ENCODE measurements at places on chromosomes 6 and 20. TPM values are rescaled to one million over a fixed set of nuclear protein-coding genes. Genes with fewer than 3 reads are reported as not detected.

LRP11 gene
- total RNA-seq = 24.2 TPM

BPIFB4 gene
- total RNA-seq = not detected

SEMG1 gene
- not detected for total RNA-seq

METTL24 gene
- 1.2 TPM for total RNA-seq

FAM217A gene
- not detected for total RNA-seq

USP49 gene
- 8.3 TPM for total RNA-seq

CRISP1 gene
- total RNA-seq = not detected

COL21A1 gene
- total RNA-seq = 1.3 TPM

GSTA3 gene
- not detected for total RNA-seq

IL20RA gene
- total RNA-seq = 0.93 TPM

TXLNB gene
- total RNA-seq = 0.61 TPM

SPAG4 gene
- total RNA-seq = 2.2 TPM

TSPO2 gene
- total RNA-seq = not detected

DNA sequence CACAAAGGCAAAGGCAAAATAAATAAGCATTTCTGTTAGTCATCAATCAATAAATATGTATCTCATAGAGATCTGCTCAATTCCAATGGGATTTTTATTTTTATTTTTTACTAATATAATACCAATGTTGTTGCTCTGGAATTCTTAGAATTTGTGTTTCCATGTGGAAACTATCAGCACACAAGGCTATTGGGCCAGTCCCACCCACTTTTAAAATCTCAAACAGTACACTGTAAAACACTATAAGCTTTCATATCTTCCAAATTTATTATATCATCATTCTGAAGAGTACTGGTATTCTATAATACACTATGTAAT, 563.8 kb upstream of the MARCKS start:
- DNase-seq = no peak

DNA sequence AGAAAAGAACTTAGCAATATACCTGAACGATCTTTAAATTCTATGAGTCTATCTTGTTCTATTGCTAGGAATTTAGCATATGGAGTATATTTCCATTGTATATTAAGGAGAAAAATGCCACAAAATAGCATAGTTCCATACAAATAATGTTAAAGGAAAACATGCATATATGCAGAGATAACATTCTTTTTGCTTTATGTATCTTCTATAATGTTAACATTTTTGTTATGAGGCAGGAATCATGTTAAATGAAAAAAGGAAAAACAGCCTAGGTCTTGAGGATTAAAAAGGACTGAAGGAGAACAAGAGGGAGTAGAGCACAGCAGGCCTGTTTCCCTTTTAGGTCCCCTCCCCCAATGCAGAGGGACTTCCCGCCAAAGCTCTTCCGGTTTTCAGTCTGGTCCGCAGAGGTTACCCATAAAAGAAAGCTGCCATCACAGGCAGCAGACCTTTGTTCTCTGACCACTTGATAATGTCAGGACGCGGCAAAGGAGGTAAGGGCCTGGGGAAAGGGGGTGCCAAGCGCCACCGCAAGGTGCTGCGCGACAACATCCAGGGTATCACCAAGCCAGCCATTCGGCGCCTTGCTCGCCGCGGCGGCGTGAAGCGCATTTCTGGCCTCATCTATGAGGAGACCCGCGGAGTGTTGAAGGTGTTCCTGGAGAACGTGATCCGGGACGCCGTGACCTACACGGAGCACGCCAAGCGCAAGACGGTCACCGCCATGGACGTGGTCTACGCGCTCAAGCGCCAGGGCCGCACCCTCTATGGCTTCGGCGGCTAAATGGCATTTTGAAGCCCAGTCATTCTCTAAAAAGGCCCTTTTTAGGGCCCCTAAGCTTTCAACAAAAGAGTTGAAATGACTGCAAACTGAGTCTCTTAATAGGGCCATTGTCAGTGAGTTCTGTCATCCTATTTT, 108.4 kb upstream of the PRSS16 start:
- no peak for DNase-seq

GRCh38 chr6:26329763-26330511, 35.1 kb upstream of the BTN3A2 start:
- no peak for DNase-seq

- no peak for DNase-seq
Observed at GRCh38 chr6:13300643-13301590, 27.4 kb downstream of the TBC1D7 start.

- no peak for DNase-seq
Observed at GRCh38 chr20:49915118-49915379, 280 bp downstream of the SPATA2 start.

GRCh38 chr6:8193541-8193940, 91.2 kb upstream of the EEF1E1 start:
- no peak for DNase-seq

GRCh38 chr20:3382836-3383235, 24.6 kb downstream of the DNAAF9 start:
- no peak for DNase-seq

DNA sequence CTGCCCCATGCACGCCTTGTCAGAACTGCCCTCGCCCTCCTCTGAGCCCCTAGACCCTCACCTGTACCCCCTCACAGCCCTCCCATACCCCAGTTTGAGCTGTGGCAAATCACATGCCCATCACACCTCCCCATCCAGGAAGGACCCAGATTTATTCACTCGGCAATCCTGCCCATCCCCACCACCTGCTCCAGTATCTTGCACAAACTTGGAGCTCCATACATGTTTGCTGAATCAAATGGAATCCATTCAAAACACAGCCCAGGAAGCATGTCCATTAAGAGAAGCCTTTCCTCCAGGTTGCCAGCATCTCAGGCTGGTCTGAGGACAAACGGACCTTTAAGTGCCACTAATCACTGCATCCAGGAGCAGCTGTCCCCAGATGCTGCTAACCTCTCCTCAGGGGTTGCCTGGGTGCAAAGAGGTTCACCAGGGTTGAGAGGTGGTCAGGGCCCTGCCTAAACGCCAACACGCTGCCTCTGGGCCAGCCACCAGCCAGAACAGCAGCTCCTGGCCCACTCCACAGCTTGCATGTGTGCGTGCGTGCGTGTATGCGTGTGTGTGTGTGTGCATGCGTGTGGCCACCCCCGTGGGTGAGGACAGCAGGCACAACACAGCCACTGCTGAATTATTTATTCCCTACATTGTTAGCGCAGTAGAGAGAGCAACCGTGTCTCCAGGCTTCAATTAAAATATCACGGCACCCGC, 31.0 kb downstream of the GRM4 start:
- no peak for DNase-seq

GRCh38 chr20:44435630-44436335, 39.9 kb upstream of the TTPAL start:
- DNase-seq = no peak

DNA sequence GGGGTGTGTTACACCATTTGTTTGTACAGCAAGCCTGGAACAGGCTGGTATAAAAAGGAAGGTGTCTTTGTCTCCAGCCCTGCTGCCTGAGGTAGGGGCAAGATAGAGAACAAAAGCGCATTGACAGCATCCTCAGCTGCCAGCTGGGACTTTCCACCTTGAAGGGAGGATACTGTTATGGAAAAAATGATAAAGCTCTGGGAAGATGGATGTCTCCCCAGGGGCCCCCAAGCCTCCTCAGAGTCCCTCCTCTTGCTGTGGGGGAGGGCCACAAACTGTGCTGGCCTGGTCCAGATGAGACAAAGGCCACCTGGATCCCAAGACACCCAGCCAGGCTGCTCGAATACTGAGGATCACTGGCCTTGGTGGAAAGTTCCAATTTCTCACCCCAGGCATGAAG, 13.0 kb downstream of the REM1 start:
- no peak for DNase-seq

DNA sequence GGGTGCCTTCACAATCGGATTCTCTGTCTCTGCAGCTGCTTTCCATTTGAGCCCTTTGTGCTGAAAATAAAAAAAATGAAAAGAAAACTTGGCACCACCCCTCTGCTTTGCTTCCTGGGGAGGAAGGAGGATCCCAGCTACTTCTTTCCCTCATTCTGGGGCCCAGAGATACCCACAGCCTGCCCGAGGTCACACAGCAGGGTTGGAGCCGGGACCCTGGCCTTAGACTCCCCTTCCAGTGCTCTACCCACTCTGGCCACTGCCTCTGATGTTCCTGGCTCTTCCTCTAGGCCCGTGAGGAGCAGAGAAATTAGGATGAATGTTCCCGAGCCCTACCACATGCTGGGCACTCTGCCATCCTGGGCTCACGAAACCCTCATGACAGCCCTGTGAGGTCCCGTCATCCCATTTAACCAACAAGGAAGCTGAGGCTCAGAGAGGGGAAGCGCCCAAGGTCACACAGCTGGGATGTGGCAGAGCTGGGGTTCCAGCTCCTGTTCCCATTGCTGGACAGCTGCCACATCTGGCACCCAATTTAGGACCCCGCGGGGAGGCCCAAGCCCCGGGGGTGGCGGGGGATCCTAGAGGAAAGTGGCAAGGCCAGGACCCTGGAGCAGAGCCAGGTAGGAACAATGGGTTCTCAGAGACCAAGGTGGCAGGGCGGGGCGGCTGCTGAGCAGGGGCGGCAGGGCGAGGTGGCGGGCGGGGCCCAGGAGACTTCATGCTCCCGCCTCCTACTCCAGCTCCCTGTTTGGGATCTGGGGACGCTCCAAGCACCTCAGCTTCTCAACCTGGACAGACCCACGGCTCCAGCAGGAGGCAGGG, 76.6 kb downstream of the CEBPB start:
- DNase-seq = no peak

DNA sequence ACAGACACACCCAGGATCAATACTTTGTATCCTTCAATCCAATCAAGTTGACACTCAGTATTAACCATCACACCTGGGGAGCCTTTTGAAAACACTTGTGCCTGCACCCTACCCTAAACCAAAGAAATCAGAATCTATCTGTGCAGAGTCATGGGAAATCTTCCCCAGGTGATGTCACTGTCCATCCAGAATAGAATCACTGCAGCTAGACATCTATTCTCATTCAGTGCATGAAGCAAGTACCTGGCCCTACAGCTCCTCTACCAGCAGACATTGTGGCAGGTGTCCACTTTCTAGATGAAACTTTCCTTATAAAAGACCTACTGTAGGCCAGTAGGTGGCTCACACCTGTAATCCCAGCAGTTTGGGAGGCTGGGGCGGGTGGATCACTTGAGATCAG, 262.4 kb upstream of the MARCKS start:
- no peak for DNase-seq

- no peak for DNase-seq
Observed at GRCh38 chr6:44415873-44416502, 28.5 kb downstream of the CDC5L start.

- no peak for DNase-seq
Observed at GRCh38 chr6:160393891-160394653, 45.9 kb downstream of the SLC22A3 start.

GRCh38 chr6:43774776-43775534, 4.9 kb downstream of the VEGFA start:
- DNase-seq = no peak

DNA sequence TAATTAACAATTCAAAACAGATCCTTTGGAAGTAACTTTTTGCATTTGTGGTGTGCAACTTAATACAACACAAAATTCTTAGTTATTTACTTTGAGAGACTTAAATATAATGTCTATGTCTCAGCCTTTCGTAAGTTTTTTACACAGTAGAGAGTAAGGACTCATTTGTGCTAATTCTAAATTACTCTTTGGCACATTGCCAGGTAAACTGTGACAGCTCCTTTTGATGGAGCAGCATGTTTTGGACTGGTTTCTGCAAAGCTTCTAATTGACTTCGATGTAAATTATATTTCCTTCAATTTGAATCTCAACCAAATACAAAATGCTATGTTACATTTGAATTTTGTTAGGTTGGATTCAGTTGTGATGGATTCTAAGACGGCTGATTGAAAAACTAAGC, 450.7 kb upstream of the OPRM1 start:
- DNase-seq = no peak

DNA sequence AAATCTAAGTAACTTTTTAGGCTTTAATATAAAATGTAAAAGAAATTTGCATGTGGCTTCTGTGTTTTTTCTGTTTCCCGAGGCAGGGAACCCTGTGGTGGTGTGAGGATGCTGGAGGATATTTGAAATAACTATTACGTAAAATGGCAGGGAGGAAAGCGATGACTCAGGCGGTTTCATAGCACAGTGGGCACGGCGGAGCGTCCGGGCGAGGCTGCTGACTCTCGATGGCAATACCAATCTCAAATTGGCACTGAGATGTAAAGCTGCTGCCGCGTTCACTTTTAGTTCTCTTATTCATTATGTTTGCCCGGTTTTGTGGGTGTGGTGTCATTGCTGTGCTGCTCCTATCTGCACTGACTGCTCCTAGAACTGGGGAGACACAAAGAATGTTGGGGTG, 254.3 kb downstream of the THBS2 start:
- no peak for DNase-seq

GRCh38 chr20:43838703-43839060, 76.0 kb upstream of the TOX2 start:
- peak; percentile 41 for DNase-seq

DNA sequence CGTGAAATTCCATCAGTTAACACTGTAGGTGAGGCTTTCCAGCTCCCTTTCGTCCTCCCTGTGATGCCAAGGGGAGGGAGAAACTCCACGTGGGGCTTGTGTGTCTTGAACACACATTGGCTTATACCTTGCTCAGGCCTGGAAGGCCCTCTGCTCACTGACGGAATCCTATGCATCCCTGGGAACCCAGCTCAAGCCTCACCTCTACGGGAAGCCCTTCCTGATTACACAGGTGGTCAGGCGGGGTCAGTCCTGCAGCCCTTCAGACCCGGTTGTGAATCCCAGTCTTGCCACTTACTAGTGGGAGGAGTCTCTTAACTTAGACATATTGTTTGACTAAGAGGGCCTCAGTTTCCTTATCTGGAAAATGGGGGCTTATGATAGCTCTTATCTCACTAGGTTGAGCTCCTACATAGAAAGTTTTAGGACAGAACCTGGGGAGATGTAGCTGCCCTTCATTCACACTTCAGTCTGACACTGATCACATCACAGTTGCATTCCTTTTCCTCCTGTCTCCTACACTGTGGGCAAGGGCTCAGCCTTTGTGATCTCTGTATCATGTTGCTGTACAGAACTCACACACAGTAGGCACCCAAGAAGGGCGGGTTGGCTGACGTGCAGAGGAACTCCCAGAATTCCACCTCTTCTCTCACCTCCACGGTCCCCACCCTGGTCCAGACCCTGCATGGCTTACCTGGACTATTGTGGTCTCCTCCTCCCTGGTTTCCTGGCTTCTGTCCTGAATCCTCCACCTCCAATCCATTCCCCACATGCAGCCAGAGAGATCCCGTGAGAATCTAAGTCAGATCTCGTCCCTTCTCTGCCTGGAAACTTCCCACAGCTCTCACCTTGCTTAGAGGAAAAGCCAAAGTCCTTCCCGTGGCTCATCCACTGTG, 129.6 kb downstream of the CEBPB start:
- DNase-seq = peak; percentile 64

DNA sequence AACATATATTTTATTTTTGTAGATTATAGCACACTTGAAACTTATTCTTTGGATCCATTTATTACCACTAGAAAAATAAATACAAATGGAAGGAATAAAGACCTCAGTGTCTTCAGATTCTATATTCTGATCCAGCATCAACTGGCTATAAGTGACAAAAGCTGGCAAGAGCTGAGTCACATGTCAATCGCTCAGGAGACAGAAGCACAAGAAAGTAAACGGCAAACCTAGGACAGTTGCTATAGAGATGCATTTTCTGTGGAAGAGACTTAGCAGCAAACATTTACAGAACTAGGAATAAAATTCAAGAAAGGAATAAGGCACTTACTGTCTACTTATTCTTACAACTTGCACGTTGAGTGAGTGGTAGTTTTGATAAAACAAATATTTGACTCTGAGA, 230.4 kb downstream of the CLVS2 start:
- DNase-seq = no peak

Data from mesenteric fat pad (tissue), 1 donor.